Glomerular endothelial cell (primary cell): ENCODE measurements at places on chromosomes 2 and 18. TPM values are rescaled to one million over a fixed set of nuclear protein-coding genes. Genes with fewer than 3 reads are reported as not detected.

DNA sequence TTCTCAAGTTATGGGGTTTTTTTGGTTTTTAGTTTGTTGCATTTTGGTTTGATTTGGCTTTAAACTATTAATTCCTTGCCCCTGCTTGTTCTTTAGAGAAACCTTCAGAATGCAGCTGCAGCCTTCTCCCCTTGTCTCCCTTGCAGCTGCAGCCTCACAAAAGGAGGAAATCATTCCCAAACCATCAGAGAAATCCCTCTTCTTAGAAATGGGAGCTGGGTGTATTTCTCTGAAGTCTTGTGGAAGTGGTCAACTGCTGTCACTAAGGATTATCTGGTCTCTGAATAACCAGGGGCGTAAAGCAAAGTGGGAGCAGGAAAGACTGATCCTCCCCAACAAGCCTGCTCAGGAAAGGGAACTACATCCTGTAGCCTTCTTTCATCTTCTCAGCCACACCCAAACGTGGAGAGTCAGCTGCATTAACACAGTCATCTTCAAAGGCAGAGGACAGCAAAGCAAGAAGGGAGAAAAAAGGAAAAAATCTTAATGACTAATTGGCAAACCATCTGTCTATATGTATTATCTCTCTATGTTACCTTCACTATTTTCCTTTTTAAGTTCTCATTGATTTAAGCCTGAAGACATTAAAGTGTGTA, 1834.1 kb upstream of the PIK3C3 start:
- no peak for DNase-seq

DNA sequence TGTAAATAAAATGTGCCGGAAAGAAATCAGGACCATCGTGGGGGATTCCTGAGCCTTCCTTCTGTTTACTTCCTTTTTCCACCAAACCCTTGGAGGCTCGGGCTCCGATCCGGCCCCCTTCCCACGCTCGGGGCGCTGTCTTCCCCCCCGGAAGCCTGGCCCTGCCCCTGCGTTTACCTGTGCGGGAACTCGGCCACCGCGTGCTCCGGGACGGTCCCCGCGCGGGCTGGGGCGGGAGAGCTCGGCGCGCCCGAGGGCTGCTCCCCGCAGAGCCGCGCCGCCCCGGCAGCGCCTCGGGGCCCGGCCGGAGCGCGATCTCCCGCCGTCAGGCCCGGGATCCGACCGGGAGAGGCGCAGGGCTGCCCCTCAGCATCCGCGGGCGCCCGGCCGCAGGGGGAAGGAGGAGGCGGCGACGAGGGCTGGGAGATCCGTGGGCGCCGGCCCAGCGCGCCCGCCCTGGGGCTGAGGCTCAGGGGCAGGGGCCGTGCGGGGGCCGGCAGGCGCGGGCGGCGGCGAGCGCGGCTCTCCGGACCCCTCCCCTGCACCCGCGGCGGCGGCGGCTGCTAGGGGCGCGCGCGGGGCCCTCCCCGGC, 435 bp downstream of the ADCY3 start:
- no peak for DNase-seq

DNA sequence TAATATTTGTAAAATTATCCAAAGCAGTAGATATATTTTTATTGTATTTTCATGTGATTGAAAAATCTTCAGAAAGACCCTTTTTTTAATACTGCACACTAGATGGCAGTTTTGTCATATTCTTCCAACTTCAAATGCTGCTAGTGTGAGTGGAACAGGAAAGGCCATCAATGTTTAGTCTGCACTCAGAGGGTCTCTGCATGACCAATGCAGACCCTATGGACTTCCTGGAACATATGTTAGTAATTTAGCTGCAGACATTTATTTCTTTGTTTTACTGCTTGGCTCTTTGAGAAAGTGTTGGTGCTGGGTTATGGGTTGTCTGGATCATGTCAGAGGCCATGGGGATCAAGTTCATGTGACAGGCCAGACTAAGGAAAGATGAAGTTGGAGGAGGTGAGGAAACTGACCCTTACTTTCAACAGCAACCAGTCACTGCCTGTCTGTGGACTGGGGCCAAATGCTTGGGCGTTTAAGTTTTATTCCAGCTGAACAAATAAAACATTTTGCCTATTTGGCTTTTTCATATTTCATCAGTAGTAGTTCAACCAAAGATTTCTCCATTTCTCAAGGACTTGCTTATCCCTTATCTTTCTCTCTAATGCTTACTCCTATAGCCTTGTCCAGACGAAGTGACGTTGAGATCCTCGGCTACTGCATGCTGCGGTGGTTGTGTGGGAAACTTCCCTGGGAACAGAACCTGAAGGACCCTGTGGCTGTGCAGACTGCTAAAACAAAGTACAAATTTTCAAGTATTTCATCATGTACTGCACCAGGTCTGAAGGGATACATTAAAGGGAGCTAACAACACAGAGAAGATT, 84.8 kb downstream of the VRK2 start:
- DNase-seq, result no peak

GRCh38 chr2:23092831-23093230, 292.1 kb upstream of the KLHL29 start:
- DNase-seq, result no peak

DNA sequence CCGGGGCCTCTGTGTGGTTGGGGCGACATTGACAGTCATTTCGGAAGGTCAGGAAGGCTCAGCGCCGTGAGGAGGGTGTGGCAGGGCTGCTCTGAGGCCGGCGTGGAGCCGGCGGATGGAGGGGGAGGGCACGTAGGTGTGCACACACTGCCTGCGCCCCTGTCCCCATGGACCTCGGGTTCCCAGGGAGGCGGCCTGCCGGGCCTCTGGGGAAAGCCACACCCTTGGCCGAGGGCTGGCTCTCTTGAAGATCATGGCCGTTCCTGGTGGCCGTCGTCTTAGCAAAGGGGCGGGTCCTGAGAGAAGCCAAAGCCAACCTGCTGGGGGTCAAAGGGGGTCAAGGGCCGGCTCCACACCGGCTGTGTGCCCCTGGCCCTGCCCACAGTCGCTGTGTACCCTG, 11.9 kb downstream of the GPC1 start:
- DNase-seq, result no peak

DNA sequence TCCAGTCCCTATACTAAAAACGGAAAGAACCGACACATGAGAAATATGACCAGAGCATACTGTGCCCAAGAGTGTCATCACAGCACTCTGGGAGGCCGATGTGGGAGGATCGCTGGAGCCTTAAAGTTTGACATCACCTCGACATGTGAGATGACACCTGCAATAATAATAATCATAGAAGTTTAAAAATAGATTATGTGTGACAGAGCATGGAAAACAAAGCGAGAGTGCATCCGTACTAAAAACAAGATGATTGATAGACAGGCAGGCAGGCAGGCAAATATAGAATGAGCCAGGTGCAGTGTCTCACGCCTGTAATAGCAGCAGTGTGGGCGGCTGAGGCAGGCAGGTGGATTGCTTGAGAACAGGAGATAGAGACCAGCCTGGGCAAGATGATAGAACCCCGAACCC, 114.8 kb upstream of the ANKRD30BL start:
- DNase-seq, result no peak

DNA sequence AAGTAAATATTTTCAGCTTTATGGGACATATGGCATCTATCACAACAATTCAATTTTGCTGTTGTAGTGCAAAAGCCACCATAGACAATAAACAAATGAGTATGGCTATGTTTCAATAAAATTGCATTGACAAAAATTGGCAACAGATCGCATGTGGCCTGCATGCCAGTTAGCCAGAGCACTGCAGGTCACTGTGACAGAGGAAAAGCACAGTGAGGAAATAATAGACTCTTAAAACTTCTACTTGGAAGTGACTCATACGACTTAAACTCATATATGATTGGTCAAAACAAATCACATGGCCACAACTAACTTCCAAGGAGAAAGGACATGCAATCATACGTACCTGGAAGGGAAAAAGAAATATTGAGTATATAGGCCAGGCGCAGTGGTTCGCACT, 44.4 kb downstream of the EXOC6B start:
- no peak for DNase-seq

DNA sequence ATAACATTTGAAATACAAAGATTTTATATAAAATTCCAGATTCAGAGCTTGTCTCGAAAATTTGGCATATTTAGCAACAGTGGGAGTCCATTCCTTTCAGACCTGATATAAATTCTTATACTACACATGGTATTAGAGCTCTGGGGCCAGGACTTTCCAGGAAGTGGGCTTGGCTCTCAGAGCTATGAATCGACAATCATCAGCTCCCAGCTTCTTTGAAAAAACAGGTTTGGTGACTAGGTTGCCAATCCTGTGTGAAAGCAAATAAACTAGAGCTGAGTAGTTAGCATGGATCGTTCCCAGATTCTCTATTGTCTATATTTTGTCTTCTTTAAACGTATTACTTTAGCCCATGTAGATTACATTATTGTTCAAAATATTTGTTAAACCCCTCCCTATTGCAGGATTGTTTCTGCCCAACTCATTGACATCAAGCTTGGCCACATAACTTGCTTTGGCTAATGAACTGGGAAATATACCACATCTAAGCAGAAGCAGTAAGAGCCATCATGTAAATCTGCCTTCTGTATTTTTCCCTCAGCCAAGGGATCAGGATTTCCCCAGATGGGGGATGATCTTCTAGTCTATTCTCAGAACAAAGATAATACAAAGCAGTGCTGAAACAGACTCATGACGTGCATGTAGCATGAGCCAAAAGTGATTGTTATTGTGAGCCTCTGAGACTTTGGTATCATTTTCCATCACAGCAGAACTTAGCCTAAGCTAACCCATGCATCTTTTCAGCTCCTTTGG, 105.4 kb downstream of the KCNH7 start:
- no peak for DNase-seq

DNA sequence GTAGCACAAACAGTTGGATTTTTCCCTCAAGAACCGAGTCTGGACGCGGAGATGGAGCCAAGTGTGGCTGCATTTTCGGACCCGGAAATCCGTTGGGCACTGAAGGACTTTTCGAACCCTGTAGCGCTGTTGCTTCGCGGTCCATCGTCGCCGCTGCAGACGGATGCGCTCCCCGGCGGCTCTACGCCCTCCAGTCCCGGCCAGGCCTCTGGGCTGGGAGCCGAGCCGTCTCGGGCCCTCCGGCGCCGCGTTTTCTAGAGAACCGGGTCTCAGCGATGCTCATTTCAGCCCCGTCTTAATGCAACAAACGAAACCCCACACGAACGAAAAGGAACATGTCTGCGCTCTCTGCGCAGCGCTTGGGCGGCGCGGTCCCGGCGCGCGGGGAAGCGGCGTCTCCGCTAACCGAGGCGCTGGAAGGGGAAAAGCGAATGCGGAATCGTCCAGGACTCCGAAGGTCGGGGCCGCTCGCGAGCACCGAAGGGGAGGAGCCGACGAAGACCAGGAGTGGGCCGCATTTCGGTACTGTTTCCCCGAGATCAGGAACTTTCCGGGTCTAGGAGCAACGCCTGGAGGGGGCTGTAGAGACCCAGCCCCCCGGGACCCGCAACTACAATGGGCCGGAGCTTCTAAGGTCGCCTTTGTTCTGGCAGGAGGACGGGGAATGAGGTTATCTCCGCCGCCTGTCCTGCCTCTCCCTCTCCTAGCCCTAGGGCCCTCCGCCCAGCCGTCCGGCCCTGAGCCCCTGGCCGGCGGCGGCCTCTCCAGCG, 3.2 kb downstream of the EMX1 start:
- DNase-seq, result no peak

DNA sequence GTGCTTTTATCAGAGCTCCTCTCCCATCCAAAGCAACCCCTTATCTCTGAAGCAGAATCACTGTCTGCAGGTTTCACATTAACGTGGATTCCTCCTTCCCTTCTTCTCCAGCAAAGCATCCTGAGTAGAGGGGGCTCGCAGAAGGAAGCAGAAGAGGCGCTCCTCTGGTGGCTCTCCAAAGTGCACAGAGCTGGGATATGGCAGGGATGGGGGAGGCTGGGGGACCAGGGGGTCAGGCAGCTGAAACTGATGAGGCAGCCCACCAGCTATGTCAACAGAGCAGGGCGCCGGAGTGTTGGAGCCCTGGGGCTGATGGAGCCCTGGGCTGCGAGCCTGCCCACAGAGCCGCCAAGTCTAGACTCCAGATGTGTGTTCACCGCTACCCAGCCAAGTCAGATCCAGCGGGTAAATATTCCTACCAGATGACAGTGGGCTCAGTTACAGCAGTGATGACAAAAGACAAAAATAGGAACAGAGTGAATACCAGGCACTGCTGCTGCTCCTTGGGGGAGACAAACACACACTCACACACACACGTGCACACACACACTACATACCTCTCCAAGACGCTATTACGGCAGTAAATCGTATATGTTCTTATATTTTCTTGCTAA, 678.3 kb upstream of the ID2 start:
- no peak for DNase-seq

Gene INO80B
- total RNA-seq, result 17.2 and 21.7 TPM in 2 replicates

Gene TRIM43
- not detected in 2 replicates for total RNA-seq

Gene REG3G
- total RNA-seq, result not detected in 2 replicates

Gene DYNAP
- not detected in 2 replicates for total RNA-seq

Gene SH2D6
- not detected in 2 replicates for total RNA-seq

Gene LHCGR
- total RNA-seq, result 0.70 TPM in 1 of 2 replicates, not detected in the other

Gene CTAGE1
- not detected in 2 replicates for total RNA-seq

Gene SLC14A1
- 0.34 and 0.53 TPM in 2 replicates for total RNA-seq

Gene EFHD1
- 1.6 and 1.9 TPM in 2 replicates for total RNA-seq

Gene ATP5F1A
- 306 and 489 TPM in 2 replicates for total RNA-seq

Gene ABCB11
- total RNA-seq, result 0.18 TPM in 1 of 2 replicates, not detected in the other
